ENCODE measurements at places on chromosomes 6 and 20. TPM values are rescaled to one million over a fixed set of nuclear protein-coding genes. Genes with fewer than 3 reads are reported as not detected.

FAM217A gene
- total RNA-seq = not detected

ALDH8A1 gene
- total RNA-seq = 0.69 TPM

RHAG gene
- not detected for total RNA-seq

SGK2 gene
- 0.46 TPM for total RNA-seq

PRDM1 gene
- 0.36 TPM for total RNA-seq

ANKRD66 gene
- not detected for total RNA-seq

EPHA7 gene
- not detected for total RNA-seq

GMPR gene
- 129 TPM for total RNA-seq

KHDC1L gene
- not detected for total RNA-seq

EPM2A gene
- total RNA-seq = 16.5 TPM

SRMS gene
- total RNA-seq = not detected

RIN2 gene
- total RNA-seq = 1.3 TPM

NCOA6 gene
- total RNA-seq = 10.5 TPM

LY86 gene
- total RNA-seq = not detected

CLPSL2 gene
- total RNA-seq = not detected

GPX6 gene
- not detected for total RNA-seq

PDYN gene
- total RNA-seq = not detected

DAAM2 gene
- total RNA-seq = 108 TPM

CLPSL1 gene
- total RNA-seq = not detected

TNFRSF21 gene
- total RNA-seq = 4.3 TPM

PLEKHG1 gene
- 6.2 TPM for total RNA-seq

STMND1 gene
- total RNA-seq = not detected

LRFN2 gene
- total RNA-seq = not detected

TREML2 gene
- not detected for total RNA-seq

SMIM8 gene
- 10.9 TPM for total RNA-seq

Measured in melanocyte of skin (primary cell).